ENCODE measurements at places on chromosomes 4 and X.
A peak's percentile ranks its signal among the peaks of the same experiment; 100 is the strongest.

DNA sequence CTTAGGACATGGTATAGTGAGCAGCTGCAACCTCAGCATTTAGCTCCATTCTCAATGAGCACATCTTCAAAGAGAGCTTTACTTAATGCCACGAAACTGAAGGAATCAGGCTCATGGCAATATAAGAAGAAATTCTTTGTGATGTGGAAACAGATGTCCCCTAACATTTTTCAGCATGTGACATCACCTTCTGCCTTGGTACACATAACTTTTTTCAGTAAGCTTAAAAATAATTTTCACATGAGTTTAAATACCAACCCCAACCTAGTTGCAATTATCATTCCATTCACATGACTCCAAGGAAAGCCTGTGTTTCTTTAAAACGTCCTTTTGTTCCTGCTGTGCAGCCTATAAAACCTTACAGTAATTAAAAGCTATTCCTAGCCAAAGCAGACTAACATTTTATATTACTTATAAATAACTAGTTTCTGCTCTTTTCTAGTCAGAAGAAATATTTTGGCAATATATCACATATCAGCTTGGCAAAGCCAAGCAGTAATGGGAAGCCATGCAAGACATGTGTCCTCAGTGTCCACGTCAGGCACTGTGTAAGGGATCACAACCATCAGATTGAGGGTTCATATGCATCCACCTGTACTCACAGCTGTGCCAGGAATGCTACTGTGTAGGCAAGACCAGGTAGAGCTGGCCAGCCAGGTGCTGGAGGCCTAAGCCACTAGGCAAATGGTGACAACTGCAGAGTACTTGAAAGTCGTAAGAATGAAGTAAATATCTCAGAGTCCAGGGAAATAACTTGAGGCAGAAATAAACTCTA, 466.6 kb downstream of the INPP4B start:
- DNase-seq, result peak; percentile 53

GRCh38 chrX:136867096-136867491, 13.4 kb downstream of the RBMX start:
- DNase-seq, result no peak

GRCh38 chr4:186217733-186218293, 9.5 kb upstream of the KLKB1 start:
- no peak for DNase-seq

- no peak for DNase-seq
Observed at GRCh38 chrX:87805829-87806490, 288.4 kb downstream of the KLHL4 start.
